ENCODE measurements at places on chromosomes 1 and 21. TPM values are rescaled to one million over a fixed set of nuclear protein-coding genes. Genes with fewer than 3 reads are reported as not detected.

DNA sequence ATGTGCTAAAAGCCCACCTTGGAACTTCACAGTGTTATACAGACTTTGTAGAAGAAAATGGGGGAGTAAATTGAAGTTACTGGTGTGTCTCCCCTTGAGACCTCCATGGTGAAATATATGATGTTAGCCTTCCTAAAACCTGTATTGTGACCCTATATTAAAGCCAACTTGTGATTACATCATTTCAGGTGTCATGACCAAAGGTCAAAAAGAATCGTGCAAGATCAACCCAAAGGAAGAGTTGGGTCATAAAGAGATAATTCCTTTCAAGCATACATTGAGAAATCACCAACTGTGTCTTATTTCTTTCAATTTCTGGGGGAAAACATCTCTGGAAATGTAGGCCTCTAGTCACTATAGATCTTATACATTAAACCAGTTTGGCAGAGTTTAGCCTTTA lies 34.6 kb downstream of the GNAT2 start:
- no peak for DNase-seq

DNA sequence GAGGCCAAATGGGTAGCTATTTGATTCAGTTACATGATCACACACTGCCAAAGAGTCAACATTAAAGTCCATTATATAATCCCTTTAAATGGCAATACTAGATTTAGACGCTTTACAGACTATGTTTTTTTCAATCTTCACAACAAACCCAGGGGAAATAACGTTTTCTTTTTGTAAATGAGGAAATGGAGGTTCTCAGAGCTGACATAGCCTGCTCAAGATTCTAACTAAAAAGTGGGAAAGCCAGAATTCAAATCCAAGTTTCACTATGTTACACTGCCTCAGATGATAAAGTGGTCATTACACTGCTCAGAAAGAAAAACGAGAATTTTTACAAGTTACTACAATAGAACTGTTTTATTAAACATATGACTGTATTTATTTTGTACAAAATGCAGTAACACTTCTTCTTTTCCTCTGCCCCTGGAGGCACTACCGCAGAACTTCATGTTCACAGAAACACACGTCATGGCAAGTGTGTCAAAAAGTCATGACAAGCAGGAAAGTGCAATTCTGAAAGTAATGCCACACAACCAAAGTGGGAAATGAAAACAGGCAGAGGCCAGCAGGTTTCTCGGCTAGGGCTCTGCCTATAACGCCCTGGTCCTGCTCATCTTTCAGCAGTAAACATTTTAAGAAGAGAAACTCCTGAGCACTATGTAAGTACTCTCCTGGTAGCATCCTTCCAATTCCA lies 19.0 kb downstream of the THEMIS2 start:
- DNase-seq, result no peak

GRCh38 chr1:20291645-20292084 lies 990 bp downstream of the VWA5B1 start:
- DNase-seq, result no peak

FMO2 gene
- total RNA-seq, result 0.34 TPM

VWA5B1 gene
- total RNA-seq, result not detected

ARHGAP29 gene
- 0.33 TPM for total RNA-seq

DNA sequence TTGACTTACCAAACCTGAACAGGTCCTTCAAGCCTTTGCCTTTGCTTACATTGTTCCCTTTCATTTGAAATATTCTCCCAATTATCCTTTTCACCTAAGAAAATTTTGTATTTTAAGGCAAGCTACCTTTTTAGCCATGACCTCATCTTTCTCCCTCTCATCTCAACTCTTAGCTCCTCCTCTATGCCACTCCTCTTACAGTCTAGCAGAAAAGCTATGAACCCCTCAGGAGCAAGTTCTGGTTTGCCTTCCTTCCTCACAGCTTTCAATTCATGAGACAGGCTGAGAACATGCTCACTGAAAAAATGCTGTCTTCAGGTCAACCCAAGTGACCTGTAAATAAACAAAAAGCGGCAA lies 8.3 kb upstream of the MUTYH start:
- DNase-seq, result no peak

RNF223 gene
- not detected for total RNA-seq

ETNK2 gene
- 0.79 TPM for total RNA-seq

DNA sequence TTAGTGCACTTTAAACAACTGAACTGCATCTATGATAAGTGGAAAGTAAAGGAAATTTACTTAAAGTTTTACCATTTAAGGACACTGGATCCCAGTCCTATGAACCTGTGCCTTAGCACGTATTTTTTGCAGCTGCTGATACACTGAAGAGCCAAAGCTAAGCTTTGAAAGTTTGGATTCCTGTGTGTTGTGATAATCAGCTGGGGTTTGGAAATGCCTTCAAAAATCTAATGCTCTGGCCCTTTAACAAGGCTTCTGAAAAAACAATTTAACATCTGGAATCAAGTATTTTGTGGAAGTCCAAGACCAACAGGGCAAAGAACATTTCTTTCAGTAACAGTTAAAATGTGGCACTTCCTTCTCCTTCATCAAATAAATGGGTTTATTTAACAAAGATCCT lies 51.8 kb downstream of the DDAH1 start:
- no peak for DNase-seq

LAD1 gene
- total RNA-seq, result 0.10 TPM

GRCh38 chr1:157357111-157357510 lies 195.2 kb downstream of the FCRL5 start:
- no peak for DNase-seq

DNA sequence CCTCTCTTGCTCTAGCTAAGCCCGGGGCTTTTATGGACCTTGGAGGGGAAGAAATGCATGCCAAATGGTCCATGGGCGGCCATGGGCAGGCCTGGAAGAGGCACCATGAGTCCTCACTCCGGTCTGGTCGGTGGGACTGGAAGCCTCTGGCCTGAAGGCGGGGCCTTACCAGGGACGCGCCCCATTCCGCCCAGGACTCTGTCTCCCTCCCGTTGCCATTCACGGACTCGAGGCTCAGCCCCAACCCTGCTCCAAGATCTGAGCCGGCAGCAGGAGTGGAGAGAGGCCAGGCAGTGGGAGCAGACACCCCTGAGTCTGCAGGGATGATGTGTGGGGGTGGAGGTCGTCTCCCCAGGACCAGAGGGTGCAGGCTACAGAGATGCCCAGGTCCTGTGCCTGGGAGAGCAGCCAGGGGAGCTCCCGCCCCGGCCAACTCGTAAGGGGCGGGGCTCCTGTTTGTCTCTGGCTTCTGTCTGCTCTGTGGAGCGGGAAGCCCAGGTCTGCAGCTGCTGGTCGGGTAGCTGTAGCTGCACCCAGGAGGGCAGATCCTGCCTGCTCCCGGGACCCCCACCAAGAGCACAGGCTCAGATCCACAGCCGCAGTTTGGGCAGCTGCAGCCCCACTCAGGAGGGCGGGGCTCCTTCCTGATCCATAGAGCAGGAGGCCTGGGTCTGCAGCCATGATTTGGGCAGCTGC lies 8.3 kb upstream of the KANK4 start:
- no peak for DNase-seq

NUP210L gene
- total RNA-seq, result 0.08 TPM

- peak; percentile 61 for DNase-seq
Measured at GRCh38 chr1:203673550-203674411, 47.1 kb downstream of the ATP2B4 start.

GRCh38 chr1:241079047-241079446 lies 278.0 kb downstream of the RGS7 start:
- DNase-seq, result no peak

DNA sequence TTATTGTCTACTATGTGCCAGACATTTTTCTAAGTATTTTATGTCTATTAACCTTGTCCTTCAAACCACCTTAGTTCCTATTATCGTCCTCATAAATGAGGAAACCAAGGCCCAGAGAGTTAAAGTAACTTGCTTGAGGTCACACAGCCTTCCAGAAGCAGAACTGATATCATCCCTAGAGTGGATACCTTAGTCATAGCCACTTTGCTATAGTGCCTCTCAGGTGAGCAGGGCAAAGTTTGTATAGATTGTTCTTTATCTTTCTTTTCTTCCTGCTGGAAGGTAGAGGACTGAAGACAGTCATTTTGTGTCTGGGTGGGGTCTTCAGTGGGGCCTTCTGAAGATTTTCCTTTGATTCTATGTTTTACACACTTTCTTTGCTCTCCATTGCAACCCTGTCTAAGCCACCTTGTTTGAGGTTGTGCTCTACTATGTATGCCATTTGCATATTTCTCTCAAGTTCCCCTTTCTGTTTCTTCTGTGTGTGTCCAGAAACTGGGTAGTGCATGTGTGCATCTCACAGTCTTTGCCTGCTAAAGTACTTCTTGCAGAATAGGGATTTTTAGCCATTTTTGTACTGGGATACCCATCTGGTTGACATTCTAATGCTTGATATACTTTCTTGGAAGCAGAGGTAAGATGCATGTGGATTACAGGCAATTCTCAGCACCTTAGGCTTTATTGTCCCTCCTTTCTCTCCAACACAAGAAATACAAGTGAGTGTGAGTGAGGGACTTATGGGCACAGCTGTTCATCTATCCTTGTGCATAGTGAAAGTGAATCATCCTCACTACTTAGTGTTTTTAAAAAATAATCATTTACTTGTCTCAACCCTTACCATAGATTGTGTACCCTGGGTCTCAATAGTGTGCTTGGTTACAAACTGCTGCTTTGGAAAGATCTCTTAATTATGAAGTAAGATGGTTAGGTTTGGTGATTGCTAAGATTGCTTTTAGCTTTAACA lies 207.6 kb upstream of the HMCN1 start:
- no peak for DNase-seq
